AG09309 (cell line): ENCODE measurements at places on chromosomes 13 and 19.

DNA sequence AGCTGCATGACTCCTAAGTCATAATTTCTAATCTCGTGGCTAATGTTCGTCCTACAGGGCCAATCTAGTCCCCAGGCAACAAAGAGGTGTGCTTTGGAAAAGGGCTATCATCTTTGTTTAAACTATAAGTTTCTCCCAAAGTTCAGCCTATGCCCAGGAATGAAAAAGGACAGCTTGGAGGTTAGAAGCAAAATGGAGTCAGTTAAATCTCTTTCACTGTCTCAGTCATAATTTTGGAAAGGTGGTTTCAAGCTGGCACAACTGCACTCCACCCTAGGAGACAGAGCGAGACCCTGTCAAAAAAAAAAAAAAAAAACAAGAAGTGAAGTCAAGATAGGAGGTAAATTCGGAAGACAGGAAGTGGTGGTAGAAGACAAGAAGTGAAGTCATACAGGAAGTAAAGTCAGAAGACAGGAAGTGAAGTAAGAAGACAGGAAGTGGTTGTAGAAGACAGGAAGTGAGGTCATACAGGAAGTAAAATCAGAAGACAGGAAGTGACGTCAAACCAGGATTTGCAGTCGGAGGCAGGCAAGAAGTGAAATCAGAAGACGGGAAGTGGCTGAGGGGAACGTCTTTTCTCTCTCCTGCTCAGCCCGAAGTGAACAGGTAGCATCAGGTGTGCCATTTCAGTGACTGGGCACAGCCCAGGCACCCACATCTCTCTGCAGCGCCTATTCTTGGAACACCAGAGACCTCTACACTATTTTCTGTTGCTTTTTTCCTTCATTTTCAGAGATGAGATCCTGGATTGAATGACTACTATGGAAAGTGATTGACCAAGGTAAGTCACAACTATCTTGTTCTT, 32.2 kb downstream of the GP6 start:
- DNase-seq = no peak

DNA sequence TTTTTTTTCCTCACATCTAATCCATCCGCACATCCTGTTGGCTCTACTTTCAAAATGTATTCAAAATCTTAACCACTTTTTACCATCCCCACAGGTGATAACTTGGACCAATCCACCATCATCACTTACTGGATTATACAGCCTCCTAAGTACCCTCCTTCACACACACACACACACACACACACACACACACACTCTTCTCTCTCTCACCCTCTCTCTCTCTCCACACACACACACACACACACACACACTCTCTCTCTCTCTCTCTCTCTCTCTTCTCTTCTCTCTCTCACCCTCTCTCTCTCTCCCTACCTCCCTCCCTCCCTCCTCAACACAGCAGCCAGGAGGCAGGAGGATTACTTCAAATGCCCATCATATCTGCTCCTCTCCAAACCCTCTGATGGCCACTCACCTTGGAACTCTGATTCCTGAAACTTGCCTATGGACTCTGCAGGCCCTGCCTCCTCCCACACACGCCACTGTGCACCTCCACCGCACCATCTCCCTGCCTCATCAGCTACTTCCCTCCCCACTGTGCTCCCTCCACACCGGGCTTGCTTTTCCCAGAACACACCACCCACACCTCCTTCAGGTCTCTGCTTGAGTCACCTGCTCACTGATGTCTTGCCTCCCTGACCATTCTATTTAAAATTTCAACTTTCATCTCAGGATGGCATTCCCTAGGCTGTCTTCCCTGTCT, 39.7 kb downstream of the RCBTB2 start:
- DNase-seq = no peak

DNA sequence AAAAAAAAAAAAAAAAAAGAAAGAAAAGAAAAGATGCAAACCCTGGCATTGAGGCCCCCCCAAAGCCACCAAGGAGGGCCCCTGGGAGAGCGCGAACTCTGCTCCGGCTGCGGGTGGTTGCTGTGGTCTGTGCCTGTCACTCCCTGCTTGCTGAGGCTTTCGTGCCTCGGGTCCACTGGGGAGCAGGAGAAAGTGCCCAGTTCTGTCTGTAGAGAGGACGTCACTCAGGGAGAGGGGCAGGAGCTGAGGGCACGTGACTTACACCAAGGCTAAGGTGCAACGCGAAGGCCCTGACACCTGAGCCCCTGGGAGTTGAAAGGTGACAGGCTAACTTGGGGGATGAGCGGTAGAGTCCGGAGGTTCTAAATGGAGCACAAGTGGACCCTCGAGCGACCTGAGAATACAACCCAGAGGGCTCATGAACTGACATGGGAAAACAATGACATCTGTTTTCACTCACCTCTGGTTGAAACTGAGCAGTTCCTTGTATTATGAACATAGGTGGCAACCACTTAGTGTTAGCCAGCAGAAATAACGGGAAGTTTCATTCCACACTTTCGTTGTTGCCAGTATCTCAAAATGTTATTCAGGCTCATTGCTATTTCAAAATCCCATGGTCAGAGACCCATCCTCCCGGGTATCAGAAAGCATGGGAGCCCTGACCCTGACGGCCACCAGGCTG, 69.2 kb upstream of the TM9SF2 start:
- DNase-seq = no peak

DNA sequence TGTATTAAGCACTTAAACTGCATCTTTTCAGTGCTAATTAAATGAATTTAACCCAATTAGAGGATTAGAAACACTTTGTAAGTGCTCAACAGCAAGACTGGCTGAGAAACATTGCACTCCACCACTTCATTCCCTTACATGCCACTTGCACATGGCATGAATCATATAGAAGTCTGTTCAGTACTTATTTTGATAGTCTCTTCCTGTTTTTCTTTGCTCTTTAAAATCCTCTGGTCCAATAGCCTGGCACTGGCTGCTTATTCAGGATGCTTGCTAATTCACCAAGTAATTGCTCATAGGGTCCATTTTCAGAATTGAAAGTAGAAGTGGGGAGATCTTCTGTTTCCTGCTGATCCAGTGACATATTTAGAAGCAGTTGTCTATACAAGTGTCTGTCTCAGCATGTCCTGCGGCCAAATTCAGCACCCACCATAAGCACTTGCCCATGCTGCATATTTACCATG, 900.1 kb downstream of the PCDH9 start:
- no peak for DNase-seq

DNA sequence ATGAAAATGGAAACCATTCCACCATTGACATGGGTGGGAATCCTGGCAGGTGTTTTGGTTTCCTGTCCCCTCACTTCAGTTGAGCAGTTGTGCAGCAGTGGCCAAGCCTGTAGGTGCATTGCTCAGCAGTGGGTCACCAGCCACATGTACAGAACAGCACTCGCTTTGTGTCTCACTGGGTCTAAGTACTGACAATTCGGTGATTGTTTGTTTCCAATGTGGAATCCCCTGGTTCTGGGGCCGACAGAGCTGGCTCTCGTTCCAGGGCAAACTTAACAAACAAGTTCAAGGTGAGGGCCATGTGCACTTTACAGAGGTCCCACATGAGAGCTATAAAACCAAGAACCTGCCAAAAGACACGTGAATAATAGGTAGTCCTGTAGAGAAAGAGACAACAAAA, 54.1 kb upstream of the SPATA13 start:
- DNase-seq = no peak

DNA sequence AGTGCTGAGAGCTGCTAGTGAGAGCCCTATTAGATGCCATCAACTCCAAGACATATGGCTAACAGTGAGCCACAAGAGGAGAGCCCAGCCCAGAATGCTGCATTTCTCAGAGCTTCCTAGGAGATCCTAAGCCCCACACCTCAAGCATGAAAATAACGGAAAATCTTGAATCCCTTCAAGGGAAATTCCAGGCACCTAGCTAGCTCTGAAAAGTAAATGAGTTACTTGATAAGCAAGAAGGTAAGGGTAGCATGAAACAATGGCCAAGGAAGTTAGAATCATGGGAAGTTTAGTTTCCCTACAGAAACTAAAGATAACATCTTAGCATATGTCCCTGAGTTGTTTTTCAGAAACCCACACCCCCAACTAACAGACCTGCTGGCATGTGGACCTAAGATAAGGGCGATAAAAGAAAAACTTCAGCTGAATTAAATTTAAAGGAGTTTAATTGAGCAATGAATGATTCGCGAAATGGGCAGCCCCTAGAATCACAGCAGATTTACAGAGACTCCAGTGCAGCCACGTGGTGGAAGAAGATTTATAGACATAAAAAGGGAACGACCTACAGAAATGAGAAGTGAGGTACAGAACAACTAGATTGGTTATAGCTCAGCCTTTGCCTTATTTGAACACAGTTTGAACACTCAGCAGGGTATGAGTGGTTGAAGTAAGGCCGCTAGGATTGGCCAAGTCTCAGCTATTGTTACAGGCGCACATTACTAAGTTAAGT, 301.3 kb upstream of the DACH1 start:
- DNase-seq = no peak

DNA sequence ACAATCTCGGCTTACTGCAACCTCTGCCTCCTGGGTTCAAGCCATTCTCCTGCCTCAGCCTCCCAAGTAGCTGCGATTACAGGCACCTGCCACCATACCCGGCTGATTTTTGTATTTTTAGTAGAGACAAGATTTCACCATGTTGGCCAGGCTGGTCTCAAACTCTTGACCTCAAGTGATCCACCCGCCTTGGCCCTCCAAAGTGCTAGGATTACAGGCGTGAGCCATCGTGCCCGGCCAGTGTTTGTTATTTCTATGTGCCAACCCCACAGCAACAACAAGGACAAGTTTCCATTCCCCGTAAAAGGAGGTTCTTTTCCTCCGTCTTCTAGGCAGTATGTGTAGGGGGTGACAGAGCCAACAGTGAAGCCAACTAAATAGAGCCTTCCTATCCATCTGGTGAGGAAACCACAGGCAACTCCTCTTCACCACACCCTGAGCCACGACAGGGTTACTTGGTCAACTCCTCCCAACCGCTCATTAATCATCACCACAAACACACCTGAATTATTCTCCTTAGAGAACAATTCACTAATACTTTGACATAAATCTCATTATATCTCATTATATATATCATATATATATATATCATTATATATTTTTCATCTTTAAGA, 25.5 kb downstream of the FOXO1 start:
- no peak for DNase-seq

GRCh38 chr13:54750521-54750920, 1721.9 kb downstream of the OLFM4 start:
- DNase-seq = no peak

GRCh38 chr13:69600811-69601210, 506.8 kb upstream of the ATXN8OS start:
- DNase-seq = no peak

DNA sequence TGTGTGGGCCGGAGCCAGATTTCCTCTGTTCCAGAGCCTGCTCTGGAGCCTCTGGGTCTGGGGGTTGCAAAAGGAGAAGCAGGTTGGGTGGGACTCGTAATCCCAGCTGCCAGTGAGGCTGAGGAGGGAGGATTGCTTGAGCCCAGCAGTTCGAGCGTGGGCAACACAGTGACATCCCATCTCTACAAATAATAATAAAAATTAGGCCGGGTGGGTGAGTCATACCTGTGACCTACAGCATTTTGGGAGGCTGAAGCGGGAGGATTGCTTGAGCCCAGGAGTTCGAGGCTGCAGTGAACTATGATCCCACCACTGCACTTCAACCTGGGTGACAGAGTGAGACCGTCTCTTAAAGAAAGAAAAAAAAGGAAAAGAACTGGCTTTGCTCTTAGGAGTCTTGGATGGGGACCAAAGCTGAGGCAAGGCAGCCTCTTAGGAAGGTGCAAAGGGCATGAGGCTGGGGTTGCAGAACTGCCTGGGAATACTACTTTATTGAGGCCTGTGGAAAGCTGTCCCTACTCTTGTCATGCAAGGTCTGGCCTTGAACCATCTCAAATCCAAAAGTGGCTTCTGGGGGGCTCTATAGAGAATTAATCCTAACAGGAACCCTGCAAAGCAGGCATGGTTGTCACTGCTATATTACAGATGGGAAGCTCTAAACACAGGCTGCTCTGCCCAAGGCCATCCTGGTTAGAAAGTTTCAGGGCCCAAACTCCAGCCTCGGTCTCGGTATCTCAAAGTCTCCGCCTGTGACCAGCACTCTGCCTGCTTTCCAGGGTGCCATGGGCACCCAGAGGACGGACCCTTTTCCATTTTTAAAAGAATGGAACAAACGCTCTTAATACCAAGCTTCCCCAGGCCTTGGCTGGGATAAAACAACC, 880 bp upstream of the C19orf12 start:
- no peak for DNase-seq

- no peak for DNase-seq
Measured at GRCh38 chr19:16206046-16206605, 8.4 kb downstream of the AP1M1 start.

GRCh38 chr13:75460644-75461043, 21.3 kb downstream of the TBC1D4 start:
- DNase-seq = no peak

GRCh38 chr19:10230861-10231611, at the start of gene S1PR2:
S1PR2 (minus strand) TSS chr19:10231331; CDS start chr19:10224905, 6,426 bp downstream.
- no peak for DNase-seq

- no peak for DNase-seq
Measured at GRCh38 chr19:13117176-13117771, 734 bp upstream of the TRMT1 start.

DNA sequence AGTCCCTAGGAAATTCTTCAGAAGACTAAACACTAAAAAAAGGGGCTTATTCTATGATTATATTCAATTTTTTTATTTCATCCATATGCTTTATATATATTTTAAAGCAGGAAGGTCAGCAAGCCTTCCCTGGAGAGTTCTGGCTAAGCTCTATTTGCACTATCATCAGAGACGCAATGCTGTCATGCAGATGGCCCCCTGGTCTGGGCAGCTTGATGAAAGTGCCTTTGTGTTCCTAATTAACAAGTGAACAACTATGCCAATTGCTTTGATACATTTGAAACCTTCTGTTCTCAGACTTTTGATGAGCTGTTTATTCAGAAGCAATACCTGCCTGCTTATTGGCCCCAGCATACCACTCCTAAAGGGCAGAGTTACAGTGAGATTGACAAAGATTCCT, 1344.6 kb downstream of the OLFM4 start:
- DNase-seq = no peak

- no peak for DNase-seq
Measured at GRCh38 chr19:48424694-48425219, 21.0 kb upstream of the GRWD1 start.

- DNase-seq = no peak
Measured at GRCh38 chr13:98826146-98826545, 73.7 kb upstream of the SLC15A1 start.

GRCh38 chr13:76293346-76293745, 592.9 kb downstream of the KCTD12 start:
- DNase-seq = peak; percentile 41

GRCh38 chr13:30985637-30986205, 53.3 kb downstream of the TEX26 start:
- no peak for DNase-seq

GRCh38 chr13:96860882-96861281, 133.4 kb downstream of the OXGR1 start:
- DNase-seq = no peak

GRCh38 chr13:83248751-83249150, 633.5 kb downstream of the SLITRK1 start:
- DNase-seq = no peak

- DNase-seq = no peak
Measured at GRCh38 chr13:112643759-112644459, 45.9 kb upstream of the ATP11A start.

GRCh38 chr13:109783447-109783814, 3.0 kb downstream of the IRS2 start:
- DNase-seq = no peak
